ENCODE measurements at places on chromosomes 12 and 14.
A peak's percentile ranks its signal among the peaks of the same experiment; 100 is the strongest.

DNA sequence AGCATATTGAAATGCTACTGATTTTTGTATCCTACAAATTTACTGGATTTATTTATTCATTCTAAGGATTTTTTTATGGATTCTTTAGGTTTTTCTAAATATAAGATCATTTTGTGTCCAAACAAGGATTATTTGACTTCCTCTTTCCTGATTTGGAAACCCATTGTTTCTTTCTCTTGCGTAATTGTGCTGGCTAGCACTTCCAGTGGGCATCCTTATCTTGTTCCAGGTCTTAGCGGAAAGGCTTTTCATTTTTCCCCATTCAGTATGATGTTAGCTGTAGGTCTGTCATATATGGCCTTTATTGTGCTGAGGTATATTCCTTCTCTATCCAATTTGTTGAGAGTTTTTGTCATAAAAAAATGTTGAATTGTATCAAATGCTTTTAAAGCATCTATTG is 57.2 kb upstream of the RHOJ start:
- no peak for DNase-seq

DNA sequence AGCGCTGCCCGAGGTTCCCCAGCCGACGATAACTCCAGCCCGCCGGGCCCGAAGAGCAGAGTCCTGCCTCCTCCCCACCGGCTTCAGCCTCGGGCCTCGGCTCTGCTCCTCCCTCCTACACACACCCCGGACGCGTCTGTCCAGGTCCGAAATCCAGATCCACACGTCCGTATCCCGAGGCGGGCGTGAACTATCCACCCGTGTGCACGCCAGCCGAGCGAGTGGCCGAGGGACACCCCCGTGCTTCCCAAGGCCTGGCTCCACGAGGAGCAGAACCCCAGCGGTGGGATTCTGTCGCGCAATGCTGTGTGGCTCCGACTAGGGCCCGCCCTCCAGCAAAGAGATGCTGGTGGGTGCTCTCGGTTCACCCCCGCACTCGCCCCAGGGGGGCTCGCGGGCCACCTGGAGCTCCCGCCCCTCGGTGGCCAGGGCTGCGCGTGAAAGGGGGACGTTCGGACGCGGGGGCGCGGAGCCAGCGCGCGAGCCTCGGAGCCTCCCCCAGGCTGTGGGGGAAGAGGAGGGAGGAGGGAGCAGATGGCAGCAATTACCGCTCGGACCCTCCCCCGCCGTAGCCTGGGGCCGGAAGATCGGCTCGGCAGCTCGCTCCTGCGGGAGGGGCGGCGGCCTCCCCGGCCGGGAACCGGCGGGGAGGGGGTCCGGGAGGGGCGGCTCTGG is 18.9 kb upstream of the ANKRD33 start:
- DNase-seq: peak; percentile 32

- no peak for DNase-seq
Observed at GRCh38 chr14:87045956-87046355, 947.0 kb downstream of the GALC start.

GRCh38 chr12:130715998-130716968 is at the start of gene RIMBP2:
Gene RIMBP2, minus strand, starts transcription at chr12:130716299. Its CDS starts 237,286 bp downstream, at chr12:130479013.
- peak; percentile 60 for DNase-seq

GRCh38 chr14:60958146-60958545 is 22.7 kb downstream of the TRMT5 start:
- no peak for DNase-seq

DNA sequence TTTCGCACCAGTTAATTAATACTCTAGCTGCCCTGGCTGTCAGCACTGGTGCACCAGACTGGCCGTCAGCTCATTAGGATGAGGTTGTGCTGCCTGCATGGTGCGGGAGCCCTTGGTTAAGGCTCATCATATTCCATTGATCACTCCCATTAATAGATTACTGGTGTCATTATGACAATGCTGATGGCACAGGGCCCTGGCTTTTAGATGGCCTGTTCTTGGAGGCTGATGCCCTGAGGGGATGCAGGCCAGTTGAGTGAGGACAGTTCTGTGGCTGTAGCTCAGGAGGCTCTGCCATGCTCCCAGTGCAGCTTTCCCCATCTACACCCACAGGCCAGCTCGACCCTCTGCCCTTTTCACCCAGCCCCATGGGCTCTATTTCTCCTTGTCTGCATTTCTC is 126.6 kb downstream of the PRMT8 start:
- no peak for DNase-seq
